Activated effector memory CD4-positive, alpha-beta T cell treated with Interleukin-2 at 50 U/mL for 16 hours (primary cell): ENCODE measurements at places on chromosomes 12 and 14.

DNA sequence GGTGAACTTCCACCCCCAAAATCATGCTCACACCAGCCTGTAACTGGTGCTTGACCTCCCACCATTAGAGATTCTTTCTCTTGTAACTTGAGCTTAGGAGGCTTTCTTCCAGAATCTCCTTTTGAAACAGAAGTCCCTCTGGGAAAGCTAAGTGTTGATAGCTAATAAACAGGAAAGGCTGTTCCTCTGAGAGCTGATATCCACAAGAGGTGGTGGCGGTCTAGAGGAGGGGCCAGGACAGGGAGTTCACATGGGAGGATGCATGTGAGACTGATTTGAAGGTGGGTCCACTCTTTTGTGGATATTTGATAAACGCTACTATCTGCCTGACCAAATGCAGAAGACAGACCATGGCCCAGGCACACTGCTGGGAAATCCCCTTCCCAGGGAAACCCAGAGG is 10.2 kb upstream of the PRMT8 start:
- no peak for DNase-seq

DNA sequence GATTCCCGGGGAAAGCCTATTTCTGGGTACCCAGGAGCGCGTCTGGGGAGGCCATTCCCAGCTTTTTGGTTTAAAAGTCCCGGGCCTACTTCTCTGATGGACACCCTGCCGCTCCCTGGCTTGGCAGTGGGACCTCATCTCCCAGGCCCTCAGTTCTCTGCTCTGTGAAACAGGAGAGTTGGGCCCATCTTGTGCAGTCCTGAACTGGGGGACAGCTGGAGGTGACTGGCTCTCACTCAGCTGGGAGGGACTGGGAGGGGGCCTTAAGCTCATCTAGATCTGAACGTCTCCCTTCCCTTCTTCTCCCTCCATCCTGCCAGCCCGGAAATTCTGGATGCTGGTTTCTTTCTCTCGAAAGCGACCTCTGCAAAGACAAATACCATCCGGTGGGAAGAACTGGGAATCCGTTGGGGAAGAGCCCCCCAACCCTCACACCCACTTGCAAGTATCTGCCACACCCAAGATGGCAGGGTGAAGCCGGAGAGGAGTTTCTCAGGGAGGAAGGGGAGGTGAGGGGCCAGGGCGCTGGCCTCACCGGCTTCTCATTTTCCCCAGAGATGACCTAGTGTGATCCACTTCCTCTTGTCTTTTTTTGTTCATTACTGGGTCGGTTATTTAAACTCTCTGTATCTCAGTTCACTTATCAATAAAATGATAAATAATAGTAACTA is 1.4 kb downstream of the RIN3 start:
- DNase-seq: no peak

DNA sequence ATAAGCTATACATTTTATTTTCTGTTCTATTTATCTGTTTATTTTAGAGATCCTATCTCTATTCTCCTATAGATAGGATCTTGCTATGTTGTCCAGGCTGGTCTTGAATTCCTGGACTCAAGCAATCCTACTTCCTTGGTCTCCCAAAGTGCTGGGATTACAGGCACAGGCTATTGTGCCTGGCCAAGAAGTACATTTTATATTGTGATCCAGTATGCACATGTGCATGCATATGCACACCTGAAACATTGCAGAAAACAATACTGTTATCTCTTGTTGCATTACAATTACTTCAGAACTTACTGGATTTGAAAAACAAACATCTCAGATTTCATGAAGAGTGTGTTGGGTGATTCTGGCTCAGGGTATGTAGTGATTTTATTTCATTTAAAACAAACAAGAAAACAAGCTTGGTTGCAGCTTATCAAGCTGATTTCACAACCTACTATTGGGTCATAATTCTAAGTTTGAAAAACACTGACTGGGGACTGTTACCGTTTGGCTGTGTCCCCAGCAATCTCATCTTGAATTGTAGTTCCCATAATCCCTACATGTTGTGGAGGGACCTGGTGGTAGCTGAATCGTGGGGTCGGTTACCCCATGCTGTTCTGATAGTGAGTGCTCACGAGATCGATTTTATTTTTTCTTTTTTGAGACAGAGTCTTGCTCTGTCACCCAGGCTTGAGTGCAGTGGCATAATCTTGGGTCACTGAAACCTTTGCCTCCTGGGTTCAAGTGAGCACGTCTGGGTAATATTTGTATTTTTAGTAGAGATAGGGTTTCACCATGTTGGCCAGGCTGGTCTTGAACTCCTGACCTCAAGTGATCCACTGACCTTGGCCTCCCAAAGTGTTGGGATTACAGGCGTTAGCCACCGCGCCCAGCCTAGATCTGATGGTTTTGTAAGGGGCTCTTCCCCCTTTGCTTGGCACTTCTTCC is 31.3 kb downstream of the ERC1 start:
- no peak for DNase-seq

GRCh38 chr14:79698298-79698711 is 513.0 kb downstream of the DIO2 start:
- DNase-seq: no peak

GRCh38 chr12:4572680-4573079 is 10.7 kb downstream of the DYRK4 start:
- no peak for DNase-seq

GRCh38 chr14:95273001-95273978 is 46.4 kb downstream of the CLMN start:
- no peak for DNase-seq

DNA sequence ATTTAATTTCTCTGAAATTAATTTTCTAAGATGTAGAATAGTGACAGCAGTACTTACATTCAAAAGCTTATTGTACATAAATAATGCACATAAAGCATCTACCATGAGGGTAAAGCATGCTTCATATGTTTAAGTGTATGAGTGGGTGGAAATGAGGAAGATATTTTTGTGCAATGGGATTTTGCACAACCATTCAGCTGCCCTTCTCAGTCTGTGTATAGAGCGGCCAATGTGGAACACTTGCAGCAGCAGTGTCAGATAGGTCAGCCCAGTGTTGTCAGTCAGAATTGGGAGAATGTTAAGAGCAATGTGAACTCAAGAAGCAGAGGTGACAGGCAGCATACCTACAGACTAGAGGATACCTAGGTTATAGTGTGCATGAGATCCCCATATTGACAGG is 72.5 kb upstream of the ATP2B1 start:
- DNase-seq: no peak

- DNase-seq: no peak
Measured at GRCh38 chr12:26317942-26318575, 122.7 kb downstream of the SSPN start.

DNA sequence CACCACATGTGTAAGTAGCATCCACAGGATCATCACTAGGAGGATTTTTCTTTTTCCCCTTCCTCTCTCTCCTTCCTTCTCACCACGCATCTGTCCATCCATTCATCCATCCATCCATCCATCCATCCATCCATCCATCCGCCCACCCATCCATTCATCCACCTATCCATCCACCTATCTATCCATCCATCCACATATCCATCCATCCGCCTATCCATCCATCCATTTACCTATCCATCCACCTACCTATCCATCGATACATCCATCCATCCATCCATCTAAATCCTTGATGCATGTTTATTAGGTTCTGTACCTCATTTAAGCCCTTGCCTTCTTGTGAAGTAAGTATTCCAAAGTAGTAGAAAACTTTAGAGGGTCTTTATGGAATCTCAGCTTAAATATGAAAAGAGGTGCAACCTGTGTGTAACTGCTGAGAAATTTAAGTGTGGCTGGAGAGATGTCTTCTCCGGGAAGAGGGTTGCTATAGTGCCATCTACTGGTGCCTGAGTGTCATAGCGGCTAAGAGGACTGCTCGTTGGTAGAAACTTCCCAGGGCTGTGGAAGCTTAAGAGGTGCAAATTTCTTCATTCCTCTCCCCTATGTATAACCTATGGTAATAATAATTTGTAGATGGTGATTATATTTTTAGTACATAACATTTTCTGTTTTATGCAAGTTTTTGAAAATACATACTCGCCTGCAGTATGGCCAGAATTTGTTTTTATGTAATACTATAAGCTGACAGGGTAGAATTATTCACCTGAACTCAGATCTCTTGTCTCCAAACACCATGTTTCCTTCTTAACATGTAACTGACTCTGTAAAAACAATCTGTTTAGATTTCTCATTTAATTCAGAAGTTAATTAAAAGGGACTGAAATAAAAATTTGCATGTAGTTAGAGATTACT is 46.0 kb downstream of the MYO1H start:
- peak; percentile 6 for DNase-seq

DNA sequence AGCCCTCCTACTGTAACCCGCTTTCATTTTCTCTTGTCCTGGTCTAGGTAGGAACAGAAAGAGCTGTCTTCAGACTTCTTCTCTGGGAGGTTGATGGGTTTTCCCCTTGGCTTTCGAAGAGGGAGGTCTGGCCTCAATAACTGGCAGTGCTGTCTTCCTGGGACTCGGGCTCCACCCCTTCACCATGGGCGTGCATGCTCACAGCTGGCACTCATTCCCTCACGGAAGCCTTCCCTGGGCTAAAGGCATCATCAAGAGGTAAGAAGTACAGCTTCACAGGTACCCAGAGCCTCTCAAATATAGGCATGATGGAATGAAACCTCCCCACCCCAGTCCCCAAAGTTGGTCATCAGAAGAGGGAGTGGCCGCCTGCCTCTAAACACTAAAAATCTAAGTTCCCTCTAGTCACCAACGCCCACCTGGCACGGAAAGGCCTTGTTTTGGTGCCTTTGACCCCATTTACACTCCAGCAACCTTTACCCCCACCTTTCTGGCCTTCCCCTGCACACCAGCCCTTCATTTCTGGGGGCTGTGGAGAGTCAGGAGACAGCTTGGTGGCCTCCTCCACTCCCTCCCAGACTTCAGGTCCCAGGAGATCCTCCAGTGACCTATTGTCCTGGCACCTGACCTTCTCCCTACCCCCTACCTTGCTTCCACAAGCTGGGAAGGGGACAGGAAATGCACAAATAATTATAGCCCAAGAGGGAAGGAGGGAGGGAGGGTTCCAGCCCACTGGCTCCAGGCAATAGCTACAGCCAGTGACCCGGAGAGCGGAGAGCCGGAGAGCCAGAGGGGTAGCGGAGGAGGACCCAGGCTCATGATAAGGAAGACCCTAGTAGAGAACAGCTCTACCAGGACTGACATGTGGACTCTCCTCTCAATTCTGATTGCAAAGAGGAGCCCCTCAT is 2.8 kb downstream of the RAPGEF3 start:
- DNase-seq: no peak

DNA sequence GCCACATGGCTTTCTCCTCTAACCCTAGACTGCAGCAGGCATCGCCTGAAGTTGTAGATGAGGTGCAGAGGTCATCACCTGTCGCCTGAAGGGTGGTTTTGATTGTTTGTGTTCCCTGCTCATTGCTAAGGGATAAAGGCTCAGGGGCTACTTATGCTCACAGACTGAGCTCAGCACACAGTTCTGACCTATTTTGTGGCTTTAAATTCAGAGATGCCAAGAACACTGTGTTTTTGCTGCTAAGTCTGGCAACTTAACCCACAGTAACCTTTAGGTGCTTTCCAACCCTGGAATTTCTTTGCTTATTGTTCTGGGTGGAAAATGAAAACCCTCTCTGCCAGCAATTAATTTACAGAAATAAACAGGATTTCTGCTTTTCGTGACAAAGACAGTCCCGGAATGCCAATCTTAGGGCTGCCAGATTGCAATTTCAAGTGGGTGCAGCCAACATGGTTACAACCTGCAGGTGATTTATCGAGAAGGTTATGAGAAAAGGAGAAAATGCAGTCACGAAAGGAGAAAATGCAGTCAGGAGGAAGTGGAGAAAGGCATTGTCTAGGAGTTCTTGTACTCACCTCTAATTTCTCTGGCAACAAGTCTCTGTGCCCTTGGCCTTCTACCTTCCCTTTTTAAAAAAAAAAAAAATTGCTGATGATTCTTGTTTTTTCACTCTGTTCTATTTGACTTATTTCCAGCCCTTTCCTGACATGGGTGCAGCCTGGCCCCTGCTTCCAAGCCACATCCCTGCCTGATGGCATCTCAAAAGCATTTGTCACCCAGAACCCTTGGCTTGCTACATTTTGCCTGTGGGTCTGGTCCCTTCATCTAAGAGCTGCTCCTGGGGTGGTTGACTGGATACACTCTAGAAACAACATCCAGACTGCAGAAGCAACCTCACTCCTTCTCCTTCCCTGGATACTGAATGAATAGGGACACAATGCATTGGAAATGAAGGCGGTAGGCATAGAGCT is 23.3 kb downstream of the NPC2 start:
- DNase-seq: no peak

GRCh38 chr12:51827925-51828818 is 20.3 kb downstream of the FIGNL2 start:
- DNase-seq: no peak

- no peak for DNase-seq
Measured at GRCh38 chr12:91818227-91819131, 327.2 kb downstream of the BTG1 start.

DNA sequence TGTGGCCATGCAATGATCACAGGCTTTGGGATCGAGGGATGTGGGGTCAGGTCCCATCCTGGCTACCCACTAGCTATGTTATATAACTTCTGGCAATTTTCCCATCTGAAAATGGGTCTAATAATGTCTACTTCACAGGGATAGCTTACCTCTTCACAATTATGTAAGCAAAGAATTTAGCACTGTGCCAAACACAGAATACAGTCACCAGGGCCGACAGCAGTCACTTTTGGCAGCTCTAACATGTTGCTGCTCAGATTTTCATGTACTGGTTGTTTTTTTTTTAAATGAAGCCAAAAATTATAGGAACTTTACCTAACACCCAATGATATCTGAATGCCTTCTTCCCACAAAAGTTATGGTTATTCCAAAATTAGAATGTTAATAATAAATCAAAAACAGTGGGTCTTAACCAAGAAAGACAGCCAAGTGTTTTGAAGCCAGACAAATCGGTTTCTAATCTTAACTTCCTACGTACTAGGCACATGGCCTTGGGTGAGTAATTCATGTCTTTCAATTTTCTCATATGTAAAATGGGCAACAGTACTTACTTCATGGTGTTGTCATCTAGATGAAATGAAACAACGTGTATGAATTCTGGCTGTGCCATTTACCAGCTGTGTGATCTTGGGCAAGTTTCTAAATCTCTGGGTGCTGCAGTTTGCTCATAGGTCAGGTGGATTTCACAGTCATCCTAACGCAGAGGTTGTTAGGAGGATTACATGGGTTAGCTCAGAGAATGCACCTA is 13.0 kb upstream of the PCED1B start:
- DNase-seq: no peak

DNA sequence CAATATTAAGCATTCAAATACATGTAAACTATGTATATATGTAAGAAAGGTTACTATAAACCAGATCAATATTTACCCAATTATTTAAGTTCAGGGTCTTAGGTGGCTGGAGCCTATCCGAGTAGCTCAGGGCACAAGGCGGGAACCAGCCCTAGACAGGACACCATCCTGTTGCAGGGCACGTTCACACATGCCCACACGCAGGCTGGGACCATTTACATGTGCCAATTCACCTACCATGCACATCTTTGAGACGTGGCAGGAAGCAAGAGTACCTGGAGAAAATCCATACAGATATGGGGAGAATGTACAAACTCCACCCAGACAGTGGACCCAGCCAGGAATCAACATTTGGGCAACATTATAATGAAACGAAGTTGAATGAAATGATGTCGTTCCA is 263.0 kb upstream of the E2F7 start:
- no peak for DNase-seq

GRCh38 chr12:67714648-67715047 is 66.1 kb downstream of the DYRK2 start:
- no peak for DNase-seq

- no peak for DNase-seq
Measured at GRCh38 chr14:104545942-104546501, 33.5 kb upstream of the C14orf180 start.
